CD4-positive, alpha-beta T cell (primary cell): ENCODE measurements at places on chromosomes 13 and 19. TPM values are rescaled to one million over a fixed set of nuclear protein-coding genes. Genes with fewer than 3 reads are reported as not detected.

DNA sequence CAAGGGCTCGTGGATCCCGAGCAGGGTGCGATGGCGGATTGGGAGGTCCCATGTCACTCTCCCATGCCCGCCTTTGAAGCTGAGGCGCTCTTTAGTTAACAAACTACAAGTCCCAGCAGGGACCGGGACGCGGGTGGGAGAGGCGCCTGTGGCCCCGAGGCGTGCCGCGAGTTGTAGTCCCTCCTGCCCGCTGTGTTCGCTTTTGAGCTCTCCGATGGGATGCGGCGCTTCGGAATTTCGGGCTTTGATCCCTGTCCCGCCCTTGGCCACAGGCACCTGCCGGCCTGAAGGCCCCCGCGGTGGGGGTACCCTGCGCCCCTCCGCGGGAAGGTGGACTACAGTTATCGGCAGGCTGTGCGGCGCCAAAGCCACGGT, 11.0 kb downstream of the CYTH2 start:
- peak; percentile 34 for DNase-seq

- DNase-seq: no peak
Measured at GRCh38 chr13:23748109-23748990, 140.8 kb downstream of the MIPEP start.

- no peak for DNase-seq
Measured at GRCh38 chr13:98328511-98328910, 151.4 kb upstream of the RNF113B start.

- DNase-seq: no peak
Measured at GRCh38 chr13:97566907-97567306, 132.9 kb downstream of the RAP2A start.

GRCh38 chr13:28533441-28534166, 38.7 kb upstream of the FLT1 start:
- no peak for DNase-seq

GRCh38 chr19:51514866-51515481, 13.4 kb upstream of the SIGLEC12 start:
- DNase-seq: peak; percentile 4

DNA sequence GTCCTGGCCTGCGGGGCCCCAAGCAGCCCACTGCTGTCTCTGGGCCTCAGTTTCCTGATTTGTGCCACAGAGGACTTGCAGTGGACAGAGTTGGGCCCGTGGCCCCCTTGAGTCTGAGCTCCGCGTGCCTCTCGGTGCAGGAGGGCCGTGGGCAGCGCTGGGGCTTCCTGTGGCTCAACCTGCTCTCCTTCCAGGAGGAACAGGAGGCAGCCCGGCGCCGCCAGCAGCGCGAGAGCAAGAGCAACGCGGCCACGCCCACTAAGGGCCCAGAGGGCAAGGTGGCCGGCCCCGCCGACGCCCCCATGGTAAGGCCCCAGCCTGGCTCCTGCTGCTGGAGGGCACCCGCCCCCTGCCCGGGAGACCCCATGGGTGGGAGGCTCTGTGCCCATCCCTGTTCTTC, 25.9 kb downstream of the PLEKHJ1 start:
- no peak for DNase-seq

DNA sequence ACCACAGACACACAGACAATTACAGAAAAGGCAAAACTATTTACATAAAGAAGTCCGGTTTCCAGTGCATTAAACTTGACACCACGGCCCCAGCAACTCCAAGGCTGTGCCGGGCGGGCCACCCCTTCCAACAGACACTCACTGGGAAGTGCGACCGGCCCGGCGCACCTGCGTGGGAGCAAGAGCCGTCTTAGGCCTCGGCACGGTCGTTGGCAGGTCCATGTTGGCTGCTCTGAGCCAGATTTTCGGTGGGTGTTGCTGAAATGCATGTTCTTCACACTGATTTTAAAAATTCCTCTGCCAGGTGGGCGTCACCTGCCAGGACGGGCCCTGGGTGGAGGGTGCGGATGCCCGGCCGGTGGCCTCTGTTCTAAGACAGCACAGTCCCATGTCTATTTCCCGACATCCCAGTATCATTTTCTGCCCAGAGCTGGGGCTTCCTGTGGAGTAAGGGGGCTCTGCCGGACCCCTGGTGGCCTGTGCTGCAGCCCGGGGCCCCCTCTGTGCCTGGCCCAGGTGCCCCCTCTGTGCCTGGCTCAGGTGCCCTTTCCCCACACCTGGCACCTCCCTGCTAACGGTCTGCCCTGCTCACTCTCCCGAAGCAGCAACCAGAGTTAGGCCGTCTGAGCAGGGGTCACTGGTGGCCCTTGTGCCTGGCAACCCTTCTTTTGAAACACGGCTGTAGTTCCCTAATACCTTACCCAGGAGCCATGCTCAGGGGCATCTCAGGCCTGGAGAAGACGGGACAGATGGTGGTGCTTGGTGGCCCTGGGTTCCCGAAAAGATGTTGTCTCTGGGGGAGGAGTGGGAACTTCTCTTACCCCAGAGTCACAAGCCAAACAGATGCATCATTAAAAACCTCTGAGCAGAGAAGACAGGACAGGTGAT, 9.2 kb downstream of the TMEM255B start:
- DNase-seq: no peak

DNA sequence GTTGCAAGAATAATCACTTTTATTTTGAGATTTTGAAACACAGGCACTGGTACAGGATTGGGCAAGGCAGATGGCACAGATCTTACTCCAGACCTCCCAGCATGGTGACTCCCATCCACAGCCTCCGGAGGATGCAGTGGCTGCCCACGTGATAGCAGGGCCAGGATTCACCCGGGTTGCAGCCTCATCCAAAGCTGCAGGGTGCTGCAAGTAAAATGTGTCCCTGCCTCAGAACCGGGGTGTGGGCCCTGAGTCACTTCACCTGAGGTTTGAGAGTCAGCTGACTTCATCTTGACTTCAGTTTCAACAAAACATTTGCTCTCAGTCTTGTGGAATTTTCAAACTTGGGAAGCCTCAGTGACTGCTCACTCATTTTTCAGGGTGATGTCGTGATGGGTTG, 201.9 kb downstream of the FGF9 start:
- DNase-seq: no peak

DNA sequence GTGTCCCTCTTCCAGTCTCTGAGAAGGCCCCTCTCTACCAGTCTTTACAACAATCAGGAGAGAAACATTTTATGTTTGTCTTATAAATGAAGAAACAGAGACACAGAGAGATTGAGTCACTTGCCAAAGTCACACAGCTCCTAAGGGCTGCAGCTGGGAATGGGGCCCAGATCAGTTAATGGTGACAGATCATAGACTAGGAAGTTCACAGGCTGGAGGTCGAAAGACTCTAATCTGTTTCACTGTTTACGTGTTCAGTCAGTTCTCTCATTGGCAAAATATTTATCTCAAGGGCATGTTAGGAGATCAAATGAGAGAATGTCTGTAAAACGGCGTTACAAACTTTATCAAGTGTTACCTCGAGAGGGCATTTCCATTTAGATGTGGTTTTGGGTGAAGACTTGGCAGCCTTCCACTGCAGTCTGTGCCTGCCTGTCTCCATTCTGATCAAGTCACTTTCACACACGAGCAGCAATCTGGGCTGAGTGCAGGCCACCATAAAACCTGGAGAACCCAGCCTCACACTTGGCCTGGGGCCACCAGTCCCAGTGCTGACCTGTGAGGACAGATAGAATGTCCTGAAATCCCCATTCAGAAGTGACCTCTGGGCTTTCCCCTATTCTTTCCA, 65.1 kb downstream of the SIAH3 start:
- no peak for DNase-seq

GRCh38 chr13:52894413-52894812, 46.0 kb upstream of the PCDH8 start:
- DNase-seq: no peak

CCDC70 gene
- total RNA-seq: not detected

ZNF568 gene
- total RNA-seq: 3.0 TPM
